Activated naive CD4-positive, alpha-beta T cell (primary cell): ENCODE measurements at places on chromosomes 4 and X.

- no peak for DNase-seq
These were observed 56.6 kb upstream of the TNIP3 start for GRCh38 chr4:121220698-121221097.

- no peak for DNase-seq
These were observed 120.5 kb downstream of the ENPP6 start for GRCh38 chr4:184097241-184097605.

- DNase-seq: no peak
These were observed 237.0 kb downstream of the SCFD2 start for GRCh38 chr4:53128706-53129357.

- no peak for DNase-seq
These were observed 7.3 kb downstream of the TREX2 start for GRCh38 chrX:153438532-153438931.

GRCh38 chr4:150082241-150082640, 4.0 kb downstream of the DCLK2 start:
- DNase-seq: no peak
